ENCODE measurements at places on chromosomes 1 and 21.
A peak's percentile ranks its signal among the peaks of the same experiment; 100 is the strongest.

DNA sequence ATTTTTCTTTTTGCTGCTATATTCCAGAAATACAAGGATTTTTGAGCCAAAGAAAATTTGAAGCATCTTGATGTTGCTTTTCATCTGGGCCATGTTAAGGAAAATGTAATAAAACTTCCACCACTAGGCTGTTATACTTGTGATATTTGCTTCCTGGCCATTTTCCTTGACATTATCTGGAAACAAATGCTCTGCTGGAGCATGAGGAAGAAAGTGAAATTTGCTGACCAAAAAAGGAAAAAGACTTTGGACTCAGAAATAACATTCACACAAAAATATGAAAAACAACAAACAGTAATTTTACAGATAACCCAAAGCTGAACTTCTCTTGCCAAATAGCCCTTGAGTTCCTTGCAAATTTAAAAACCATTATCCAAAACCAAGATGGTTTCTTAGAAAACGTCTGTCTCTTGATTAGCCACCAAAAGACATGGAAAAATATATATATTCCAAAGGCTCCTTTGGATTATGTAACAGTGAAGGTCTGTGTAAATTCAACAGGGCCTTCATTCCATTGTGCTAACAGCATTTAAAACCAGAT lies 344.5 kb downstream of the LMX1A start:
- DNase-seq: no peak

GRCh38 chr1:236523704-236524141 lies at the start of gene LGALS8:
TSS of gene LGALS8 (plus strand) at chr1:236523982. CDS start at chr1:236526071, 2,089 bp downstream.
- DNase-seq: peak; percentile 91

- no peak for DNase-seq
Measured at GRCh38 chr1:200181861-200182260, 154.4 kb downstream of the NR5A2 start.

DNA sequence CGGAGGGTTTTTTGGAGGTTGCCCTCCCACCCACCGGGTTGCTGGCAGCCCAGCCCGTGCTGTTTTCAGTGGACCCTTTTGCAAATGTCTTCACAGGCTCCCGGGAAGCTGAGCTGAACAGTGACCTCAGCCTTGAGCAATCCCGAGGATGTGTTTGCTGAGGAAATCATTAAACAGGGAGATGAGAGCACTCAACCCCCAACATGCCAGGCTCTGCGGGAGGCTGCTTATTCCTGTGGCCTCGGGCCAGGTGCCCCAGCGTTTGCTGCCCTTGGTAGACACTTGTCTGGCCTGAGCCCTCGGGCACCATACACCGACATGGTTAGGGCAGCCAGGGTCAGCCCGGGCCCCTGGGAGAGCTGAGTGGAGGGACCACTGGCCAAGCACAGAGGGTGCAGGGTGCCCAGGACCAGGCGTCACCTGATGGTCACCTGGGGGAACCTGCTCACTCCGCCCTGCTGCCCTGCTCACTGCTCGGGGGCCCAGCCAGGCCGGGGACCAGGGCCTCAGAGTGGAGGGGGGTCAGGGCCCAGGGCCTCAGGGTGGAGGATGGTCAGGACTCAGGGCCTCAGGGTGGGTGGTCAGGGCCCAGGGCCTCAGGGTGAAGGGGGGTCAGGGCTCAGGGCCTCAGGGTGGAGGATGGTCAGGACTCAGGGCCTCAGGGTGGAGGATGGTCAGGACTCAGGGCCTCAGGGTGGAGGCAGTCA lies 42.5 kb upstream of the POFUT2 start:
- DNase-seq: no peak

DNA sequence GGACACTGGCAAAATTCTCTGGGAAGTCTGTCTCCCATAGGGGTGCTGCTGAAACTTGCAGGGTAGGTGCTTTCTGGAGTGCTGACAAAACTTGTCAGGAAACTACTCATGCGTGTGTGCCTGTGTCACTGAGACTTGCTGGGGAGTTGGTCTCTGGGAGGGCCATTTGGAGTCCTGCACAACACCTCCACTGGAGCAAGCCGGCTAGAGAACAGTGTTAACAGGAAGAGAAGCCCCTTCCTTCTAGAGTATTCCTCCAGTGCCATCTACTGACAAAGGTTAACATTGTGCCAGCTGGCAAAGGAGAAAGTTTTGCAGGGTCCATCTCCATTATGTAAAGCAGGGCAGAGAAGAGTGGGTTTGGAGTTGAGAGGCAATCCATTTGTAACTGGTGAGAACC lies 30.0 kb downstream of the ZMYM4 start:
- DNase-seq: no peak

DNA sequence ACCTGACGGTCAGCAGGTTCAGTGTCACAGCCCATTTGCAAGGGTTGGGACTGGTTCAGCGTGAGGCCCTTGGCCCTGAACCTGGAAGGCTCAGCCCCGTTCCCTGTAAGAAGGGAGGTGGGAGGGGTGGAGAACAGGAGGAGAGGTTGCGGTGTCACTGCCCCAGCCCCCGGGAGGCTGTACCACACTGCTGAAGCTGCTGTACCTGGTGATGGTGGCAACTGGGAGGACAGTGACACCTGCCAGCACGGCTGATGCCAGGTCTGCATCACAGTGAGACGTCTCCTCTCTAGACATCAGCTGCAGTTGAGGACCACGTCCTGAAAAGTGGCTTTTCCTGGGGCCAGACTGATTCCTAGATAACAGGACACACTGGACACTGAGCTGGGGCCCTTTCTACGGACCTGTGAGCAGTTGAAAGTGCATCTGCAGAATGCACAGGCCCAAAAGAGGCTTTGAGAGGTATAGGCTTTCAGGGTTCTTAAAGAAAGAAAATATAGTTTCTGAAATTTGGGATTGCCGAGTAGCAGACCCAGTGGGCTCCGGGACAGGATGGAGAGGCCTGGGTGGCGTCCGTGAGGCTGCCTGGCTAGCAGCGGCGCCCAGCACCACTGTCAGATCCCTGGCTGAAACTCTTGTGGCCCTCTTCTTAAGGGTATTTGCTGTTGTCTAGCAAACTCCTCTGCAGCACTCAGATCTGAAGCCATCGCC lies 47.7 kb downstream of the COQ8A start:
- no peak for DNase-seq

DNA sequence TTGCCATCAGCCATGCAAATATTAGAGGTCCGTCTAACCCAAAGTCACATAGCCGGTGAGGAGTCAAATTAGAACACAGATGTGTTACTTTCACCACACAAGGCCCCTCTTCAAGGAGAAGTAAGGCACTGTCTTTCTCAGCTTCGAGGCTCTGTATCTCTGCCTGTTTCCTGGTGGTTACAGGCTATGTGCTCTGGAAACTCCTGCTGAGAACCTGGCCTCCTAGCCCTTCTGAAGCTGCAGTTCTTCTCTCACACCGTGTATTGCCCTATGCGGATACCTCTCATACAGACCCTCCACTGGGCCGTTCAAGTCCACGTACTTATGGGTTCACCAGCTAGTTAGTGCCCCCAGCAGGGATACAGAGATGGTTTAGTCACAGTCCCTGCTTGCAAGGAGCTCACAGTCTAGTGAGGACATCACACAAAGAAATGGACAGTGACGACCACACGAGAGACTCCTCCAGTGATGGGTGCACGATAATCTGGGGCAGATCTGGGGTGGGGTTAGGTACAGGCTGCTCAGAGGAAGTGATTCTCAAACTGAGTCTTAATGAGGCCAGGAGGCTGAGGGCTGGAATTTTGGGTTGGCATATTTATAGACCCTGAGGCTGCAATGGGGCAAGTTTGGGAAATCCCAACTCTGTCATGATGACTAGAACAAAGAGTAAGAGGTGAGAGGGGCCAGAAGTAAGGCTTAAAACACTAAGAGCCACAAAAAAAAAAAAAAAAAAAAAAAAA lies 22.8 kb upstream of the ELOA start:
- peak; percentile 32 for DNase-seq

- no peak for DNase-seq
Measured at GRCh38 chr1:58443986-58444868, 102.3 kb downstream of the OMA1 start.

- peak; percentile 28 for DNase-seq
Measured at GRCh38 chr1:223244366-223245103, 101.5 kb upstream of the TLR5 start.

- DNase-seq: no peak
Measured at GRCh38 chr1:93446837-93447451, 974 bp upstream of the FNBP1L start.

GRCh38 chr1:109624201-109625010 lies 4.8 kb downstream of the AMPD2 start:
- no peak for DNase-seq

GRCh38 chr1:27569506-27570291 lies 34.2 kb downstream of the AHDC1 start:
- DNase-seq: no peak

- DNase-seq: no peak
Measured at GRCh38 chr21:39055167-39055767, 128.0 kb downstream of the PSMG1 start.

- no peak for DNase-seq
Measured at GRCh38 chr1:56501888-56502287, 77.5 kb downstream of the PLPP3 start.

- no peak for DNase-seq
Measured at GRCh38 chr21:40733024-40733397, 113.9 kb downstream of the DSCAM start.

- DNase-seq: no peak
Measured at GRCh38 chr1:119000371-119001180, 12.4 kb upstream of the TBX15 start.

DNA sequence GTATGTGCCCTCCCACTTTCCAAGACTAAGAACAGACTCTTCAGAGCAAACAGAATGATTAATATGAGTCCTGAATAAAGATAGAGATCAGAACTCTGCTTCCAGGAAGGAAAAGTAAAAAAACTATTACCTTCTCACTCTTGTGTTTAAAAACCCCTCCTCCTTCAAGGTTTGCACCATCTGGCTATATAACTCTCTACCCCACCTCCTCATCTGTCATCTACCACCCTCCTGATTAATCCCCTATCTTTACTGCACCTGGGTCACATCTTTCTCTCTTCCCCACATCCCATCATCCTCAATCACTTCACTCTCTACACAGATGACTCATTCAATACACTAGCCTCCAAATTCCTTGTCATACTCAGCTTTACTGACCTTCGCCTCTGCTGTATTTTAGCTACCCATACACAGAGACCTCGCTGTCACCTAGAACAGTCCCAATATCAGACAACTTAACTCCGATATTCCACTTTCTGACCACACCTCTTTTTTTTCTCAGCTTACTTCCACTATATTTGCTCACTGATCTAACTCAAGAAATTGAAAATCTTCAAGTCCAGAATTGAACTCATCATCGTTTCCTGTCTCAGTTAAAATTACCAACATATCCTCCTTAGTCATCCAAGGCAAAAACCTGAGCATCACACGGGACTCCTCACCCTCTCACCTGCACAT lies 3.7 kb downstream of the SCMH1 start:
- no peak for DNase-seq

DNA sequence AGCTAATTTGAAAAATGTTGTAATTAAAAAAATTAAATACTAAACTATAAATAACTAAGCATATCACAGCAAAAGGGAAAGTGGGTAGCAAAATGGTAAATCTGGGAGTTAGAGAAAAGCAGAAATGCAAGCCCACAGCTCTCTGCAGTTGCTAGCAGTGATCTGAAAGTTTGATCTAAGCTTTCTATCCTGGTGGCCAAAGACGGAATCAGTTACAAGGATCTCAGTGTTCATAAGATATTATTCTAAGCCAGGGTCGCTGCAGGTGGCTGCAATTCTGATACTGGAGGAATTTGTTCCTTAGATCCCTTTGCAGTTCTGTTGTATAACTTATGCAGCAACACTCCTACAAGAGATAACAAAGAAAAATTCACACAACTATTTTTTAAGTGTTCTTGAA lies 363.7 kb downstream of the SETD4 start:
- DNase-seq: no peak

DNA sequence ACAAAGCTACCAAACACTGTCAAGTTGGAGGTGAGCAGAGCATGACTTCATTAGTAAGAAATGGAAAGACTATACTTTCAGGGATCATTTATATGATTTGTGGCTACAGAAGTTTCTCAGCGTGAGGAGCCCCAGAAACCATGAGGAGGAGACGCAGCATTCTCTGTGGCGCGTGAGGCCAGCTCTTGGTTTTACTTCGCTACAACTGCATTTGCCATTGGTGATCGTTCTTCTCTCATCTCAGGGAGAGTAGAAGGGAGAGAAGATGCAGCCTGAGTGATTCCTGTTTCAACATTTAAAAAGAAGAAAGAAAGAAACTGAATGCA lies 94.5 kb upstream of the ATP1A1 start:
- DNase-seq: no peak

GRCh38 chr1:159958719-159959380 lies 4.8 kb upstream of the SLAMF9 start:
- no peak for DNase-seq

All from stimulated activated naive CD8-positive, alpha-beta T cell treated with anti-CD3 and anti-CD28 coated beads, Interleukin-15, Interleukin-2, amounts not matched to agents 100 U/mL and 50 U/mL, for 24 hours (primary cell).